H9 (cell line): ENCODE measurements at places on chromosomes 5 and 9.

DNA sequence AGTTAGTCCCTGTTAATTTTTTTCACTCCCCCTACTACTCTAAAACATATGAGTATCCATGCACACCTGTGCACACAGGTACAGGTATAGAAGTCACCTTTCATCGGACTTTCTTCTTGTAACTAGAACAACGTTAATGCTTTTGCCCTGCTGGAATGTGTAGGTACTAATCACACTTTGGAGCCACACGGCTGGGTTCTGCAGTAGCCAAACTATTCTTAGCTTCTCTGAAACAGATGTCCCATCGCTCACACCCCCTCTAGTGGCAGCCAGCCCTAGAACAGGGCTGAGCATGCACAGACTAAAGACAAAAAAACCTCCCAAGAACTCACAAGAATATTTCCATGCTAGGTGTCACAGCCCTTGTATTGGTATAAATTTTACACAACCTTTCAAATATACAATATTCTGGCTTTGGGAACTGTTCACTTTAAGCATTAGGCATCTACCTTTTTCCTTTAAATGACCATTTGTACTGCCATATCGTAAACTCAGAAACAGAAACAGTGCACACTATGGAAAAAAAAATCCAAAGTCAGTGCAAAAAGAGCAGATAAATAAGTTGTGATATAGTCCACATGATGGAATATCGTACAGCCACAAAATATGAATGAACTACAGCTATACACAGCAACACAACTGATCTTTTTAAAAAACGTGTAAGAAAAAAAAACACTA, 64.0 kb downstream of the RETREG1 start:
- H3K36me3 ChIP-seq: no peaks in the 10 kb centered on the region
- H3K4me1 ChIP-seq: no peaks in the 10 kb centered on the region
- no peaks in the 10 kb centered on the region for H3K27me3 ChIP-seq
- H3K27ac ChIP-seq: no peak overlapping the region

DNA sequence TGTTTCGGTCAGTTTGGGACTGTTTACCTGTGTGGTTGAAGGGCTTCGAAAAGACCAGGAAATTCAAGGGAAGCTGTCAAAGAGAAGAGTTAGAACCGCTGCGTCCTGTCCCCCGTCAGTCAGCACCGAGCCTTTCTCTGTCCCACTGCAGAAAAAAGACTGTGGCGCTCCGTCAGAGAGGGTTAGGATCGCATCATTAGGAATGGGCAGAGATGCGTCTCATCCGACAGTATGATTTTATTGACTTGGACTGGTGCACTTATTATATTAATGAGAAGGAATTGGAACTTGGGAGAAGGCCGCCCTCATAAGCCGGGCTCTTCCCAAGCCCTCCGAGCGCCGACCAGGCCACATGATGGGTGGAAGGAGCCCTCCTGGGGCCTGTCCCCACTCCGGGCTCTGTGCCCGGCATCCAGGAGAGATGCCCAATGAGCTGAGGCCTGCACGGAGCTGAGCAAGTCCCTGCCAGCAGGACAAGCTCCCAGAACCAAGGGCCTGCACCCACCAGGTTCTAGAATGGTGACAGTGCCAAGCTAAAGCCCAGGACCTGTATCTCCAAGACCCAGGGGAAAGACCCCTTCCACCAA, 71.5 kb downstream of the NEK6 start:
- DNase-seq: no peak
- H3K36me3 ChIP-seq: 0 out of 2 replicates have a peak, but pooled peaks cover 4% of the 10 kb centered on the region
- no peaks in the 10 kb centered on the region for H3K27me3 ChIP-seq
- no peaks in the 10 kb centered on the region for H3K4me1 ChIP-seq

DNA sequence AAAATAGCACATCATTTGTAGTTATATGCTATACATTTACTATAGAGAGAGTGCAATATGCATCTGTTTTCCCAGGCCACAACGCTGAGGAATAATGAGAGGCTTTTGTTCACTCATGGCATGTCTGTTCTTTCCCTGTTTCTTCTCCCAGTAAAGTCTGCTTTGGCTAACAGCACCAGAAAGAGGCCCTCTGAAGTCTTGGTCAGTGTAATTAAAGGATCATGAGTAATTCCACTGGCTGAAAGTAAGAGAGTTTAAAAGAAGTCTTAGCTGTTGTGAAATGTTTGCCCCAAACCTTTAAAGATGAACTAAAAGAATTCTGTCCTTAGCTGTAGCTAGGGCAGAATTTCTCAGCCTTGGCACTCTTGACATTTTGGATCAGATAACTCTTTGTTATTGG, 228.8 kb downstream of the TLE4 start:
- H3K27me3 ChIP-seq: no peaks in the 10 kb centered on the region
- no peak overlapping the region for H3K27ac ChIP-seq
- no peaks in the 10 kb centered on the region for H3K36me3 ChIP-seq
- no peaks in the 10 kb centered on the region for H3K4me1 ChIP-seq
- no peak for DNase-seq
- no peak overlapping the region for H3K4me3 ChIP-seq

DNA sequence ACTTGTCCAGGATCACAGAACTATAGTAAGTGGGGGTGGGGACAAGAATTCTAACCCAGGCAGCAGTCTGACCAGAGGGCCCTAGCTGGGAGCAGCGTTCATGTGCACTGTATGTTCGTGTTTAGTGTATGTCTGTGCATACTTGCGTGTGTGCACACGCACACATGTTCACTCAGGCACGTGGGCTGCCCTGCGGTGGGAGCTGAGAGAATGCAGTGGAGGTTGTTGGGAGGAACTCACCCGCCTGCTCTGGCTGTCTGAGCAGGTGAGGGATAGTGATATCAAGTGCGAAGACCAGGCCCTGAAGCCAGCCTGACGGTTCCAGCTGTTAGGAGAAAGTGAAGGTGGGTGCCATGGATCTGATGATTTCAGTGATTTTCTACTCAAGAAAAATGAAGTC, 942 bp downstream of the DCANP1 start:
- no peaks in the 10 kb centered on the region for H3K4me1 ChIP-seq
- peak; percentile 9 for DNase-seq
- peaks cover 2% of the 10 kb centered on the region; the same call in 1 of the 2 replicates for H3K27me3 ChIP-seq
- no peak overlapping the region for H3K27ac ChIP-seq

- no peaks in the 10 kb centered on the region for H3K27me3 ChIP-seq
- no peak overlapping the region for H3K27ac ChIP-seq
- DNase-seq: no peak
These were observed 103.4 kb downstream of the DOCK2 start for GRCh38 chr5:169740435-169740834.
